ENCODE measurements at places on chromosomes 1 and 21.

GRCh38 chr21:31888936-31889371, 16.1 kb downstream of the HUNK start:
- DNase-seq: no peak

GRCh38 chr1:43878854-43879253, 54.7 kb upstream of the ARTN start:
- DNase-seq: no peak

DNA sequence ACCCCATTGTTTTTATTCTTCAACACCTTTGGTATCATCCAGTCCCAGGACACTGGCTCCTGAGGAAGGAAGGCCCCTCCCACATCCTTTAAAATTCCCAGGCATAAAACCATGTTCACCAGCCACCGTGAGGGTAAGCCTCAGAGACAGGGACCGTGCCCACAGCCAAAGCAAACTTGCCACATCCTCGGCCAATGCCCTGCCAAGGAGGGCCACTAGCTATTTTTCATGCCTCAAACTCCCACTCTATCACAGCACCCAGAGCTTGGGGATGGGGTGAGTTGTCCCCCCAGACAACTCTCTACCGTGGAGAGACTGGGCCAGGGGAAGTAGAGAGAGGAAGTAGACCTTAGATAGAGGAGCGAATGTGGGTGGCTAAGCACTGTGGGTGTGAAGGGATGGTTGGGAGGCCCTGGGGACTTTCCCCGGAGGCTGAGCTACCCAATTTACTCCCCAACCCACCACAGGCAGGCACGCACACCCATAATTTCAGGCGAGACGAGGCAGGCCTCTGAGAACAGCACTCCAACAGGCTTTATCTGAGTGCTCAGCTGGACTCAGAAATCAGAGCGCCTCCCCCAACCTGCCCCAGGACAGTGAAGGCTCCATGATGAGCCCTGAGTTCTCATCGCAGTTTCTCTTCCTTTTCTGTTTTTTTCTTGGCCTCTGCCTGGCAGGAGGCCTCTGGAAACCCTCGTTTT, 15.9 kb upstream of the BTG2 start:
- peak; percentile 88 for DNase-seq

- DNase-seq: no peak
Measured at GRCh38 chr1:110150330-110151174, at the start of gene SLC6A17. Gene SLC6A17 (plus strand): TSS chr1:110150494. CDS start chr1:110166930, 16,436 bp downstream.

DNA sequence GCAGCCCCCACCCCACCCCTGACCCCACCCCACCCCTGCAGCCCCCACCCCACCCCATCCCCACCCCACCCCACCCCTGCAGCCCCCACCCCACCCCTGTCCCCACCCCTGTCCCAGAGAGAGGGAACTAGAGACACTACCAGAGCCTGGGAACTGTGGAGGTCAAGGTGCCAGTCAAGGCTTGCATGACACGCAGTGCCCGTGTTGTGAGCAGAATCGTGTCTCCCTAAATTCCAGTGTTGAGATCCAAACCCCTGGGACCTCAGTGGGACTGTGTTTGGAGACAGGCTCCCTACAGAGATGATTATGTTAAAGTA, 18.4 kb upstream of the SUMO3 start:
- DNase-seq: no peak

- DNase-seq: no peak
Measured at GRCh38 chr1:1622010-1622787, 6.9 kb downstream of the MIB2 start.

GRCh38 chr1:29786791-29787732, 550.7 kb downstream of the PTPRU start:
- no peak for DNase-seq

- DNase-seq: no peak
Measured at GRCh38 chr1:67060811-67061218, 6.9 kb upstream of the SLC35D1 start.
